Fibroblast of the conjunctiva (primary cell): ENCODE measurements at places on chromosomes 6 and 20.

DNA sequence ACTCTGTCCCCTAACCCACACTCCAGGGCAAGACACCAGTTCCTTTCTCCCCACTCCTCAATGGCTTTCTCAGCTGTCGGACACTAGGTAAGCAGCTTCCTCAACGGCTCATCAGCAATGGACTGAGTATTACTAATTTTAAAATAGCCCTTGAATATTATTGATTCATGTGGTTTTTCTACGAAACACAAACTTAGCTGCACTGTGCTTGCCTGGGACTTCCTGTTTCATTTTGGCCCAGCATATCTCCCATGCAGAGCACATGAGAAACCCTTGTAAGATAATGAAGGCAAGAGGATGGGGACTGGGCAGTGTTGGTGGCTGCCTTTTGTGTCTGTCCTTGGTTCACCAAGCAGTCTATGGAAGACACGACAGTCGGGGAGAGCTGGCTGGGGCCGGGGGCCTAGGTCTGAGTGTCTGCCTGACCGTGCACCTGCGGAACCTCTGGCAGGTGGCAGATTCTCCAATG is 48.9 kb downstream of the RNASET2 start:
- no peak for DNase-seq

DNA sequence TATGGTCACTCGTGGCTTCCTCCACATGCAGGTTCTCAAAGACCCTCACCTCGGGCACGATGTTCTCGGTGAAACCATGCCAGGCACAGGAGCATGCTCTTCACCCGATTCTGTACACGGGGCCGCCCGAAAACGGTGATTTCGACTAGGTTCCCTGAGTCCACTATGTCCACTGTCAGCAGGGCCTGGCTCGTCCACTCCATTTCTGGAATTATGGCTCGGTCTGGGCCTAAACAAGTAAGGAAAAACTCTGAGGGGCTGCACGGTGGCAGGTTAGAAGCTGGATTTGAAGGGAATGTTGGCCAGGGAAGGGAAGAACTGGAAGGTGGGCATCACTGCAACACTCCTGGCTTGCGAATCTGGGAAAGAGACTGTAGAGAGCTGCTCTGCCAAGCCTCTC is 540 bp downstream of the OOEP start:
- no peak for DNase-seq

DNA sequence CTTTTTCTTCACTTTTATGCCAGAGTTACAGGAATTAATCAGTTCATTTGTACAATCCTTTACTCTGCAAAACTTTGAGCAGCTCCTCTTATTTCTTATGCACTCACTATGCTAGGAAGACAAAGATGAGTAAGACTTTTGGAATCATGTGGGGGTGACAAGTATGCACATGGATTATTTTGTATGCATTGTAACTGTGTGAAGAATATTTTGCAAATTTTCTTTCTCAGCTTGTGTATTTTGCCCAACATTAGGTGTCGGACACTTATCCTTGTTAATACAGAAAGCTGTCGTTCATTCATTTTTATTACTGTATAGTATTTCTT is 88.6 kb downstream of the PPP1R14C start:
- DNase-seq, result no peak

DNA sequence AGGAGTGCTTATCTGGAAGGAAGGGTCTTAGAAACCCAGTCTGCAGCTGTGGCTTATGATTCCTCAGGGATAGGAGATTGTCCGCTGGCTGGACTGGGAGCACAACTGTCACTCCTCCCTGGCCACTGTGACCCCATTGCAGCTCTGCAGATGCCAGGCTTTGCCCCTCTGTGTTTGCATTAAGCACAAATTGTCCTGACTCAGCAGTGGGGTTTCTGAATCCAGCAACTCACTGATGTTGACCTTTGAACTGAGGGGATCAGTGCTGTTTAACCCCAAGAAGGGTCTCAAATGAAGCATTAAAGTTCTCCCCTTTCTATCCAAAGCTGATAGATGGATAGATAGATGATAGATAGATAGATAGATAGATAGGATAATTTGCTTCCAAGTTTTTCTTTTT is 29.5 kb downstream of the DACT2 start:
- no peak for DNase-seq

GRCh38 chr6:42276034-42276890 is 58.6 kb upstream of the MRPS10 start:
- DNase-seq, result peak; percentile 45

DNA sequence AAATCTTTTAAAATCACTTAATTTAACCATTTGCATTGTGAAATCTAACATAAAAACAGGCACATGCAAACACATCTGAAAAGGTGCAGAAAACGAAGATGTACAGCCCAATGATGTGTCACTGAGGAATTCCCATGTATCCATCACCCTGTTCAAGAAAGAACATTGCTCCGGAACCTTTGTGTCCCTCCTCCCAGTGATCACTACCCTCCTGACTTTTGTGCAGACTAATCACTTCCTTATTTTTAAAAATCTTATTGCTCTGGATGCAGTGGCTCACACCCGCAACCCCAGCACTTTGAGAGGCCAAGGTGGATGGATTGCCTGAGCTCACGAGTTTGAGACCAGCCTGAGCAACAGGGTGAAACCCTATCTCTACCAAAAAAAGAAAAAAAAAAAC is 14.6 kb downstream of the GINS1 start:
- DNase-seq, result no peak

GRCh38 chr20:59175002-59175401 is 11.4 kb downstream of the ZNF831 start:
- no peak for DNase-seq

- DNase-seq, result no peak
These were observed 236.0 kb upstream of the TENT5A start for GRCh38 chr6:81988446-81988845.

GRCh38 chr20:58682656-58683531 is 9.7 kb upstream of the NPEPL1 start:
- no peak for DNase-seq

DNA sequence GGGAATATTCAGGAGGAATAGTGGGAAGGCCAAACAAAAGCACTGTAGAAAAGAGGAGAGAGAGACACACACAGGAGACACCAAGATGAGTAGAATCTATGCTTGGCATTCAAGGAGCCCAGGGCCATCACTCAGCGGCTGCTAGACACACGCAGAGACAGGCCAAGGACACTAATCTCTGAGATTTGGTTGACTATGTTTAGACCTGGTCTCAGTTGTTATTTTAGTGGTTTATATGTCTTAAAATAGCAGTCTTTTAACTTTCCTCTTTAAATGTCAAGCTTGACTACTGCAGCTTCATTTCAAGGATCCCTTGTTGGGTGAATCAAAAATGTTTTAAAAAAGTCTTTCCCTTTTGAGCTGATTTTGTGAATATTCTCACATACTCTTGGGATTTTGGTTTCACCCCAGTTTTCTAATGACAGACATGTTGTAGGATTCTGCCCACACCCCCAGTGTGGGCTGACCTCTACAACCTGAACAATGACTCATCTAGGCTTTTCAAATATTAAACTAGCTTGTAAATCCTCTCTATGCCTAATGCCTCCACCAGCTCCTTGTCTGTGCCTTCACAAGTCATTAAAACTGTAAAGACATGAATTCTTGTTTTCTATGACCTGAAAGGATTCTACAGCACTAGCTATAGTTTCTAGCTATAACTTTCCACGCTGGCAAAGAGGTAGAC is 142.7 kb upstream of the EXOC2 start:
- DNase-seq, result no peak

DNA sequence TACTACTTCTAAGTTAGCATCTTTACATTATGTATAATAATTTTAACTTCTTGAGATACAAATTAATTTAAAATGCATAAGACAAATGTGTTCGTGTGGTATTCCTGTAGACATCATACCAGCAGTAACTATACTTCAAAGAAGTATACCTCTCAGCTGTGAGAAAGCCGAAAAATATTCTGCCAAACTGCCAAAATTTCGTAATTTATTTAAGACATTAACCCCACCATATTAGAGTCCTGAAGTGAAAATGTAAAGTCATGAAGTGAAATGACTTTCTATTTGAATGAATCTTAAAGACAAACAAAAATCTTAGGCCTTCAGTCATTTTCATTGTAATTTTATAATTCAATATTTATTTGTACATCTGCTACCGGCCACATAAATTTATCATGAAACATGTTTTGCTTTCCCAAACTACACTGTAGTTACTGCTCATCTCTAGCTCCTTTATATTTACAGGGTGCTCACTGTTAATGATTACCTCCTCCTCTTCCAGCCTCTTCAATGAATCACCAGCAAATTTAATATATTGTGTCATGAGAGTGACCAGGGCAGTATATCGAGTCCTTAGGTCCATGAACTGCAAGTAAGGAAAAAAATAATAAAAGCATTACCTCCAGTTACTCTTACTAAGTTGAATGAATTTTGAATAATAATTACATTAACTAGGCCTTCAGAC is 18.5 kb downstream of the DST start:
- no peak for DNase-seq
